Stimulated activated CD8-positive, alpha-beta memory T cell treated with anti-CD3 and anti-CD28 coated beads, Interleukin-7, amount 100 ng/mL, for 1 hour (primary cell): ENCODE measurements at places on chromosomes 5 and 9.

- no peak for DNase-seq
Measured at GRCh38 chr9:93053781-93054331, 4.6 kb upstream of the SUSD3 start.

- no peak for DNase-seq
Measured at GRCh38 chr5:61229416-61229815, 67.1 kb upstream of the SMIM15 start.

- DNase-seq = no peak
Measured at GRCh38 chr5:31193591-31194467, at the start of gene CDH6. CDH6 (plus strand) TSS chr5:31193686; CDS start chr5:31267474, 73,788 bp downstream.

- DNase-seq = no peak
Measured at GRCh38 chr9:105333811-105334210, 89.4 kb downstream of the SLC44A1 start.

GRCh38 chr5:148543727-148544126, 110.6 kb downstream of the HTR4 start:
- no peak for DNase-seq

- DNase-seq = no peak
Measured at GRCh38 chr9:97479496-97480159, 21.8 kb upstream of the TMOD1 start.
